Occipital lobe (tissue), 3 donors: ENCODE measurements at places on chromosomes 1 and 21.

GRCh38 chr1:4090976-4091660, 191.0 kb upstream of the C1orf174 start:
- DNase-seq = no peak

GRCh38 chr1:24878775-24879742, 51.0 kb downstream of the RUNX3 start:
- no peak for DNase-seq

- no peak for DNase-seq
Measured at GRCh38 chr1:161966067-161966466, 57.6 kb downstream of the OLFML2B start.

DNA sequence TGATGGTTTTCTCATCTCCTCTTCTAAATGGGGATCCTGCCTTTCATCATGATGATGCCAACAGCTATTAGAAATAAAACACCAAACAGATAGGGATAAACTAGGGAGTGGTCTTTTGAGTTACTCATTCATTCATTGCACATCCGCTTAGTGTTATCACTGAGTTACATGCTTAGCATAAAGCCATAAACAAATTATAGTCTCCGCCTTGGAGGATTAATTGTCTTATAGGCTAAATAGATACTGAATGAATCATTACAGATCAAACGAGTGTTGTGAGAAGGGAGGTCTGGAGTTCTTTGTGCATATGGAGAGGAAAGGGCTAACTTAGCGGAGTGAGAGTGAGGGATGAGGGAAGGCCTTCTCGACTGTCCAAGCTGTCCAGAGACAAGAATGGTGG, 19.8 kb upstream of the GUCA2B start:
- no peak for DNase-seq

- no peak for DNase-seq
Measured at GRCh38 chr1:101333186-101333585, 96.4 kb downstream of the S1PR1 start.

DNA sequence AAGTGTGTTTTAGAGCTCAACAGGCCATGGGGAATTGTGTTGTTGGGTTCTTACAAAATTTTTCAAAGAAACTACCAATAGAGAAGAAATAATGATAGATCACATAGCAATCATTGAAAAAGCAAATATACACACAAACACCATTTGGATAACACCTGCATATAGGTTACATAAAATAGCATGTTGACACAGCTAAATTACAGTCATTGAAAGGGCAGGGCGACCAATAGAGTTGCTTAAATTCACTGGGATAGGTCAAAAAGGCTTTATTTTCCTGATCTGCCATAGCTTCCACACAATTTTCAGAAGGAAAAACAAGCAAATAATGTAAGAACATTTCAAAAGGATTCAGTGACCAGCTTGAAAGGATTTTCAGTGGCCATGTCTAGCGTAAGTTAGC, 57.9 kb upstream of the FGGY start:
- no peak for DNase-seq

DNA sequence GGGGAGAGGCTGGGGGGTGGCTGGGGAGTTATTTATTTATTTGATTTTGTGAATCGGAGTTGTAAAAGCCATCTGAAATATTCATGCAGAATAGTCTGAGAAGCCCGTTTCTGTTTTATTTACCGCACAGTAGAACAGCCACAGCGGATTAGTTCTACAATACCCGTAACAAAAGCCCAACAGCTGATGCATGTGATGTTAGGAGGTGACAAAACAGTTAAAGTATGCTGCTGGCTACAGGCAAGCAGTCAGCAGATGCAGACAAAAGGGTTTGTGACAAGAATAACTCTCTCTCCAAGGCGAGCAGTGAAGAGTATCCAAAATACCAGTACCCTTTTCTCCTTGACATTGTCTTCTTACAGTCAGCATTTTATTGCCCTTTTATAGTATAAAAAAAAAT, 42.0 kb downstream of the PROX1 start:
- DNase-seq = no peak

- no peak for DNase-seq
Measured at GRCh38 chr1:54294887-54295286, 94.9 kb downstream of the MRPL37 start.

- DNase-seq = no peak
Measured at GRCh38 chr21:31356440-31356839, 12.4 kb upstream of the TIAM1 start.

GRCh38 chr1:28865997-28866650, 48.2 kb upstream of the EPB41 start:
- no peak for DNase-seq

GRCh38 chr1:203169770-203170520, 5.7 kb downstream of the MYBPH start:
- no peak for DNase-seq

DNA sequence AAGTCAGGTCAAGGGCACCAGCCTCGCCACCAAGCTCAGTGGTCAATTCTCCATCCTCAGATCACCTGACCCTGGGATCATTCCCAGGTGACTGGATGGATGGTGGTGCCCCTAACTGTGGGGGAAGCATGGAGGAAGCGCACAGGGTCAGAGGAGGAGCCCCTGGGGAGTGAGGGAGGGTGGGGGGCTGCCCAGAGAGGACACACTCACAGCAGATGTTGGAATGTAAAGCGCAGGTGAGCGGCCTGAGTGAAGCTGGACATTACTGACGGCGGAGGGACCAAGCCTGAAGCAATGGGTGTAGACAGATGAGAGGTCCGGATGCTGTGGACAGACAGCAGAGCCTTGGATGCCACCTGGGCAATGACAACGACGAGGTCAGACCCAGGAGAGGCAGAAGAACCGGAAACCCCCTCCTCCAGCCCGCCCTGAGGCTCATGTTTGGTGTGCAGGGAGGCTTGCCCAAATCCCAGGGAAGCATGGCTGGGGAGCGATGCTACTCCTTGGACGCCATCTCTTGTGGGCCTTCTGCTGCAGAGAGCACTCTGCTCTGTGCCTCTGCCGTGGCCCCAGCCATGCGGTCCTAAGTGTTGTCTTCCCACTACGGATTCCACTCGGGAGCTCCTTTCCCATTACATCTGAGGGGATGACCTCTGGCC, 5.7 kb upstream of the CPLANE2 start:
- DNase-seq = no peak

- no peak for DNase-seq
Measured at GRCh38 chr1:235199441-235199840, 38.4 kb upstream of the RBM34 start.

- DNase-seq = no peak
Measured at GRCh38 chr21:19501115-19501514, 1097.5 kb upstream of the TMPRSS15 start.
